ENCODE measurements at places on chromosomes 3 and 15.

DNA sequence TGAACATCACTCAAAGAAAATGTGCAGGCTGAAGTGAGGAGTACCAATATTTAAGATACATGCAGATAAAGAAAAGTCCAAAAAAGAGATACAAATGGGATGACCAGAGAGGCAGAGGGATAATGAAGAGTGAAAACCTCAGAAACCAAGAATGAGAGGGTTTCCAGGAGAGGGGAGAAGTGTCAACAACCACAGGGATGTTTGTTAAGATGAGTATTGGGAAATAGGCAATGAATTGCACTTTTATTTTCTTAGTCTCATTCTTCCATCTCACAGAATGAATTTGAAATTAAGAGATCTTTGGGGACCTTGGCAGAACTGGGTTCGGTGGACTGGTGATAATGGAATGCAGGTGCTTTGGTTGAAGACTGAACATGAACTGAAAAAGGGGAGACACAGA, 102.5 kb downstream of the ECT2 start:
- no peak for DNase-seq

GRCh38 chr15:79283252-79284048, 928 bp downstream of the ANKRD34C start:
- no peak for DNase-seq

DNA sequence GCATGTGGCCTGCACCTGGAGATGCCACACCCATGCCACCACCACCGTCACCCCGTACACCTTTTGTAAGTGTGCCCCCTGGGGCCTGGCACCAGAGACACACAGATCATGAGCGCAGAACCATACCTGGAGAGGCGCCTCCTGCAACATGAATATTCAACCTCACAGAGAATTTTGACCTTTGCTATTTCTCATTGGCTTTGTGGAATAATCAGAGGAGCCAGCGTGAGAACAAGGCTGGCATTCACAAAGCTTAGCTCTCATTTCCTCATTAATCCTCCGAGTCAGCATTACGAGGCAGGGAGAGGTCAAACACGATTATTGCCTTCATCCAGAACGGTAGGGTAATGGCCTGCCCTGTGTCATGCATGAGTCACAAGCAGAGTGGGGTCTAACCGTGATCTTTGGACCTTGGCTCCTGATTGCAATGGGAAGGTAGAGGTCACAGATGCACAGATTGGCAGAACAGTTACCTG, 73.0 kb upstream of the POMGNT2 start:
- no peak for DNase-seq

DNA sequence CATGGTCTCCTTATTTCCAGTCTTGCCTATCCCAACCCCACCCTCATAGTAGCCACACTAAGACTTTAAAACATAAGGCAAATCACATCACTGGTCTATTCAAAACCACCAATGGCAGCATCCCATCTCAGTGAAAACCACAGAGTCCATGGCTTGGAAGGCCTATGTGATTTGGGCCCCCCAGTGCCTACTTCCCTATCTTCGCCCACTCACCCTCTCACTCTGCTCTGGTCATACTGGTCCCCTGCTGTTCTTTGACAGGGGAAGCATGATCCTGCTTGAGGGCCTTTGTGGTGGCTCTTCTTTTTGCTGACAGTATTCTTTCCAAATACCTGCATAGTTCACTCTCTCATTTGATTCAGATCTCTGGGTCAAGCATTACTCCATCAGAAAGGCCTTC, 3.3 kb downstream of the GTF2A2 start:
- DNase-seq: no peak

DNA sequence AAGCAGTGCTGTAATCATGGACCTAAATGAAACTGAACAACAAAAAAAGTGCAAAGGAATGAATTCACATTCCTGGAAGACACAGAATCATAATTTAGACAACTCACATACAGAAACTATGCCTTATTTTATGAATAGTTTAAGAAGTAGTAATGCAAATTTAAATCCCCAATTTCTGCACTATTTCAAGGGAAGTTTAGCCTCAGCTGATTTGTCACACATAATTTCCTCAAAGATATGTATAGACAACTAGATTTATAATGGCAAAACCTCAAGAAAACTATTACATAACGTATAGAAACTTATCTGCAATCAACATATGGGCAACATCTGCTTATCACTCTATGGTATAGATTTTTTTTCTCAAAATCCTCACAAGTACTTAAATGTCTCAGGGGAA, 7.8 kb upstream of the PTX3 start:
- no peak for DNase-seq

DNA sequence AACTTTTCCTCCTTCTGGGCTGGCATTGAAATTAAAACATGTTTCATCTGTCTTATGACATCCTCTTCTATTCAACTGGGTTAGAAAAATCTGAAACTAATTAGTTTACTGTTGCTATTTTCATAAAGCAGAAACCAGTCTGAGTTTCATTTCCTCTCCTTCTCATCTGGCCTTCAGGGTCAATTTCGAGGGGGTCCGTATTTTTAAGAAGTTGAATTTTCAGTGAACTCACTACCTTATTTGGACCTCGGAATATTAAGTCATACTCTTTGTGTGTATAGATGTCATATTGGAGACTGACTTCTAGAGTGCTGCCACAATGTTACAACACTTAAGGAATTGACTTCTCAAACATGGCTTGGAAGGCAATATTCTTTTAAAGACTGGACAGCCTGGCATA, 485.9 kb downstream of the SQOR start:
- DNase-seq: no peak

GRCh38 chr3:182769673-182770072, 23.6 kb upstream of the ATP11B start:
- DNase-seq: no peak

Measured in activated CD4-positive, alpha-beta T cell treated with anti-CD3 and anti-CD28 coated beads for 1 hour (primary cell).